ENCODE measurements at places on chromosomes 1 and 21.

DNA sequence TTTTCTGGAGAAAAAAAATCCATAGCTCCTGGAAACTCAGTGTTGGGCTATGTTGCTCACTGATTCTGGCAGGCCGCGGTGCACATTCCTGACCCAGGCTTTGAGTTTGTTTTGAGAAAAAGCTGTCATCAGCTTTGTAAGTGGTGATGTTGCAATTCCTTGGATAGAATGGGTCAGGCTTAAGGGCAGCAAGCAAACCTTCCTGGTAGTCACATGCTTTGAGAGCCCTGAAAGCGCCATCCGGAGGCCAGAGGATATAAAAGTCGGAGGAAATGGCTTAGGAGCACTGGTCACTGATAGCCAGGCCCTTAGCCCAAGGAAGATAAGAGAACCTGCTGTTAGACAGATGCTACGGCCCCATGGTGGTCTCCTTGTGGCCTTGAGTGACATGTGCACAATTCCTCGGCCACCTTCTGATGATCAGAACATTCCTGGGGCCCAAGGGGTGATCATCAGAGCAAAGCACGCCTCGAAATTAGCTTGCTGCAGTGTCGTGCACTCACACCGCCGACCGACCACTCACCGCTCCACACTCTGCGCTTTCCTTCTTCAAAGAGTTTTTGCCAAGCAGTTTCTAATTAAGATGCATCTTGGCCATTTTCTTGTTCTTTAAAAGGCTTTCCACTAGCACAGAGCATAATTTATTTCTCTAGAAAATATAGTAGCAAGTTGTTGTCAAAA lies 78.6 kb downstream of the MAN1C1 start:
- DNase-seq, result no peak

DNA sequence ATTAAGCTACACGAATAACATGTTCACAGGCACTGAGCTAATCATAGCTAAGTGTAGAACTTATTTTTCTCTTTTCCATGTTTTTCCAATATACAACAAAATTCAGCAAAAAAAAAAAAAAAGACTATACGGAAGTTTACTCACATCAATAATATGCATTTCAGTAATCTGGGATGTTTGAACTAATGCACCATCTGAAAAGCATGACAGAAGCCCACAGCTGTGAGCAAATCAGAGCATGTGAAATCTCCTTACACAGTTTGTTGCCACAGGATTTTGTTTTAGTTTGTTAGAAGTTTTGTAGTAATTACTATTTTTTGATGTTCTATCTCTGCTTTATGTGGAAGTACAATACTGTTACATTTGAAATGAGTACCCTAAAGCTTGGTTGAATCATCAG lies 1051.7 kb downstream of the TTLL7 start:
- no peak for DNase-seq

- no peak for DNase-seq
Measured at GRCh38 chr21:25572861-25573310, 34.4 kb downstream of the MRPL39 start.

GRCh38 chr1:183289051-183289496 lies 103.0 kb downstream of the LAMC2 start:
- no peak for DNase-seq

- DNase-seq, result no peak
Measured at GRCh38 chr1:228341814-228342626, 64.6 kb downstream of the TRIM11 start.

DNA sequence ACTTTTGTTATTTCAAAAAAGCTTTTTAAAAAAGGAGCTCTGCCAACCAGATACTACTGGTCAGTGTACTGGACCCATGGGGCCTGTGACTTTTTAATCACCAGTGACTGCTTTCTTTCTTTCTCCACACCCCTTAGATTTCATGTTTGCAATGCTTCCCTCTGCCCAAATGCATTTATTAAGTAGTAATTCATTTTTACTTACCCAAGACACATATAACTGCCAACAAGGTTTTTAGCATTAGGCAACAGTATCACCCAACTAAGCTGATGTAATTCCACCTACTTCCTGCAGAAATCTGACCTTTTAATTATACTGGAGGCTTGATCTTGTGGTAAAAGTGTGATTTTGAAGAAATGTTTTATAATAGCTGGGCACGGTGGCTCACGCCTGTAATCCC lies 12.5 kb downstream of the MECR start:
- no peak for DNase-seq

DNA sequence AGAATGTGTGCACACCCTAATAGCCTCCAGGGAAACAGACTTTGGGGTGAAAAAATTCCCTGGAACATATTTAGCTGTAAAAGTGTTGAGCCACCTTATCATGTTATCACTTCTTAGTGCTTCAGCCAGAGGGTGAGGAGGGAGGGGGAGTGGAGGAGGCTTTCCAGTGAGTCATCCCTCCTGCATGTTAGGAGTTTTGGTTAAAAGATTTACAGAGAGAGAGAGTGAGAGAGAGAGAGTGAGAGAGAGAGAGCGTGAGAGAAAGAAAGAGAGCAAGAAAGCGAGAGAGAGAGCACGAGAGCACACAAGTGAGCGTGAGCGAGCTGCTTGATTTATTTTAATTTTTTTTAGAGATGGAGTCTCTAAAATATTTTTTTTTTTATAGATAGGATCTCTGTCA lies 13.5 kb upstream of the CACNA1E start:
- DNase-seq, result no peak

DNA sequence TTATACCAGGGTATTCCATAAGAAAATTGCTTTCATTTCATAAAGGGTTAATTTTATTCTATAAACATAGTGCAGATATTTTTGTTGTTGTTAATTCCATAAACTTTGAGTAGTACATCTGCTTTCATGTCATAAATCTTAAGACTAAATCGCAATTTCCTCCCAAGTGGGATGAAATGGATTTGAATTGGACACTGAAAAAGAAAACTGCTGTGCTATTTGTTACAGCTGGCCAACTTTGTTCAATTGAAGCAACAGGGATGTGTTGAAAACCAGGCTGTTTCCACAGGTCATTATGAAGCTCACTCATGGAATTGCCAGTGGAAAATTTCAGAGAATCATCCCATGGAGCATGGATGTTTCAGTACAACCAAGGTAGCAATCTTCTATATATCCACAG lies 252.5 kb upstream of the RGS18 start:
- no peak for DNase-seq

GRCh38 chr1:7488475-7488842 lies 282.6 kb upstream of the VAMP3 start:
- DNase-seq, result no peak

- no peak for DNase-seq
Measured at GRCh38 chr1:17935230-17935629, 172.4 kb upstream of the IGSF21 start.

GRCh38 chr1:228074954-228075730 lies 7.4 kb upstream of the ARF1 start:
- no peak for DNase-seq

- no peak for DNase-seq
Measured at GRCh38 chr1:11989669-11990068, 9.4 kb downstream of the MFN2 start.

DNA sequence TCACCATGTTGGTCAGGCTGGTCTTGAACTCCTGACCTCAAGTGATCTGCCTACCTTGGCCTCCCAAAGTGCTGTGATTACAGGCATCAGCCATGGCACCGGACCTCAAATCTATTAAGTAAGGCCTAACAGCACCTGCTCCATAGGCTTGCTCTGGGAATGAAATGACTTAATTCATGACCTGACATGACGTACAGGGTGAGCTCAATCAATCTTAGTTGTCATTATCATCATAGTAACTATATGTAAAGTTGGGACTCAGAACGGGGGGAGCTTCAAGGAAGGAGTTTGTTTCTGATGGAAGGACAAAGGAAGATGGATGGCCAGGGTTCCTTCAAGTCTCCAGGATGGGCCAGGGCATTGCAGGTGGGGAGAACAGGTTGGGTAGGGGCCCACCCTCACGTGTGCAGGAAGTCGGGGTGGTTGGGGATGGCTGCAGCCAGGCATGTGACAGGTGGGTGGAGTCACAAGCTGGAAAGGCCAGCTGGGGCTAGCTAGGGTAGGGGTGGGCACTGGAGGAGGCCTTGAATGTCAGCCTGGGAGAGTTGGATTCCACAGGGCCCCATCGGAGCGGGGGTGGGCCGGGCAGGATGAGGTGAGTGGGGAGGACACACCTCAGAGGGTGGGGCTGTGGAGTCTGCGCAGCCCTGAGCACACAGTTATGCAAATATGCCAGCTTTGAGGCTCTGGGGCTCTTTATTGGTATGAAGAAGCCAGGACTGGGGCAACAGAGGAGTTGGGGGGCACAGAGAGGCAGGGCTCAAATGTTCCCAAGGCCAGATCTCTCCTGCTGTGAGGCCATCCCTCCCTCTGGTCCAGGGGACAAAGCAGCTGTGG lies 9.6 kb downstream of the TRIM62 start:
- DNase-seq, result no peak

- no peak for DNase-seq
Measured at GRCh38 chr21:42669041-42669440, 15.6 kb downstream of the PDE9A start.

- no peak for DNase-seq
Measured at GRCh38 chr1:222995236-222995580, 147.8 kb downstream of the TLR5 start.

DNA sequence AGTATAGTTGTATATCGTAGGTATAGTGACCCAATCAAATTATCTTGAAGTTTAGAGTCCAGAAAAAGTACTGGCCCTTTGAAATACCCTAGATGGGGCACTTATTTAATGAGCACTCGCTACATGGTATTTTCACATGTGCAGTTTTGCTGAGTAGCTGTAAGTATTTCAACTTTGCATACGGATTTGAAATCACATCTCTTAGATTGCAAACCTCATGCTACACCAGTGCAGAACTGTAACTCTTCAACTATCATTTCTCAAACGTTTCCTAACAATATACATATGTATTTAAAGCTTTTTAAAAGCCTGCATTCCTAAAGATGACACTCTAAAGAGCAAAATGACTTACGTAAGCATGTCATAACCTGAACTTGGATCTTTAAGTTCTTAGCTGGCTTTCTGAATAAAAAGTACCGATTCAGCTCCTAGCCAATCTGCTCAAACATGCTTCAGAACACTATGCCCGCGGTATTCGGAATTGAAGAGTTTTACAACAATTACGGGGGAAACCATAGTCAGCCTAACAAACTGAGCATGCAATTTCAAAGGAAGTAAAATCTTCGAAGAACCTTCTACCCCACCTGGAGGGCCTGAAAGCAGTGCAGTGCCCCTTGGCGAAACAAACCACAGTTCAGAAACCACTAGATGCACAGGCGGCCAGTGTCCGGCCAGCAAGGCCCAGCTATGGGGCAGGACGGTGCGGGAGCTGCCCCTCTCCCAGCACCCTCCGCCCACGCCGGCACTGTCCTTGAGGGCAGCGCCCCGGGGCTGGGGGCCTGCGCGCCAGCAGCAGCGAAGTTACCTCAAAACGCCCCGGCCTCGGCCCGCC lies 863 bp downstream of the FH start:
- DNase-seq, result peak; percentile 11

GRCh38 chr1:63807046-63807445 lies 33.2 kb downstream of the ROR1 start:
- no peak for DNase-seq

- DNase-seq, result no peak
Measured at GRCh38 chr1:152679459-152679858, 4.4 kb downstream of the LCE2C start.

GRCh38 chr1:90834886-90835660 lies 118.0 kb upstream of the BARHL2 start:
- no peak for DNase-seq

GRCh38 chr1:184559117-184559713 lies 172.4 kb downstream of the C1orf21 start:
- no peak for DNase-seq

DNA sequence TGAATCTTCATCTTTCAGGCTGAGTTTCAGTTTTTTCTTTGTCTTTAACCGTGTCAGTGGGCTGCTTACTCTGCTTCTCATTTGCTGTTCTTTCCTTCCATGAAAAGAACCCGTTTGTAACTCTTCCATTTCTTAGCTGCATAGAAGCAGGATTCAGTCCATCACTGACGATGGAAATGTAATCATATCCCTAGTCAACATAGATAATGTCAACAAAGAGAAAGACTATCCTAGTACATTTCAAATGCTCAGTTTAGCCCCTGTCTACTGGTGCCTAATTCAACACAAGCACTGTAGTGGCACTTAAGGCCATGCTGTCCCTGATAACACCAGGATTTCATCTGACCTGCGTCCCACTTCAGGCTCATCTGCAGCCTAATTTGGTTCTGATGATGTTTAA lies 376 bp downstream of the GBP1 start:
- DNase-seq, result no peak

GRCh38 chr21:16195538-16195910 lies 465.7 kb downstream of the USP25 start:
- no peak for DNase-seq

GRCh38 chr1:241533326-241534115 lies 1.3 kb downstream of the KMO start:
- DNase-seq, result no peak

DNA sequence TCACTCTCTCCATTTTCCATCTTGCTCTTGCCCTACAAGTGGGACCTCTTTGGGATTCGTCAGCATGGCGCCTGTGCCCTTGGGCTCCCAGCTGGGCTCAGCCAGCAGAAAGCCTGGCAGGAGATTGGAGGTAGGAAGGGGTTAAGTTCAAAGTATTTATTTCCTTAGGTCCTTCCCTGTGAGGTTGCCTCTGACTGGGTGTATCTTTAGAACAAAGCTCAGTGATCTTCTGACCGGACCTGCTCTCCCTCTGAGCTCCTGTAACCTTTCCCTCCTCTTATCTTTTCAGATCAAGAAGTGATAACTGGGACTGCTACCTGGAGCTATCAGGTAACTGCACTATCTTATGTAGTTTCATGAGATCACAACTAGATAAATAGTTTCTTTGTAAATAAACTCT lies 75.8 kb upstream of the ABCD3 start:
- no peak for DNase-seq

GRCh38 chr1:215793180-215793579 lies 226.1 kb downstream of the KCTD3 start:
- DNase-seq, result no peak

GRCh38 chr1:46401964-46402626 lies 8.0 kb downstream of the FAAH start:
- no peak for DNase-seq

GRCh38 chr1:818618-819291 lies 105.0 kb upstream of the SAMD11 start:
- no peak for DNase-seq

- no peak for DNase-seq
Measured at GRCh38 chr1:198910816-198911215, 272.0 kb downstream of the PTPRC start.

- DNase-seq, result no peak
Measured at GRCh38 chr21:45169682-45170081, 95.3 kb downstream of the ADARB1 start.

- no peak for DNase-seq
Measured at GRCh38 chr21:25079053-25079452, 528.2 kb downstream of the MRPL39 start.

GRCh38 chr1:204464701-204465100 lies 29.9 kb downstream of the PIK3C2B start:
- no peak for DNase-seq

GRCh38 chr1:192907545-192908243 lies 98.9 kb downstream of the RGS2 start:
- DNase-seq, result no peak

GRCh38 chr1:23594927-23595353 lies 35.6 kb upstream of the ID3 start:
- no peak for DNase-seq

Data from activated CD4-positive, alpha-beta T cell treated with anti-CD3 and anti-CD28 coated beads for 1 hour (primary cell).